Activated T-helper 1 cell treated with anti-CD3 and anti-CD28 coated beads, Interleukin-2, amount 50 U/mL, for 16 hours (primary cell): ENCODE measurements at places on chromosomes 2 and 18.

- no peak for DNase-seq
Measured at GRCh38 chr2:191345788-191346187, 100.6 kb downstream of the MYO1B start.

DNA sequence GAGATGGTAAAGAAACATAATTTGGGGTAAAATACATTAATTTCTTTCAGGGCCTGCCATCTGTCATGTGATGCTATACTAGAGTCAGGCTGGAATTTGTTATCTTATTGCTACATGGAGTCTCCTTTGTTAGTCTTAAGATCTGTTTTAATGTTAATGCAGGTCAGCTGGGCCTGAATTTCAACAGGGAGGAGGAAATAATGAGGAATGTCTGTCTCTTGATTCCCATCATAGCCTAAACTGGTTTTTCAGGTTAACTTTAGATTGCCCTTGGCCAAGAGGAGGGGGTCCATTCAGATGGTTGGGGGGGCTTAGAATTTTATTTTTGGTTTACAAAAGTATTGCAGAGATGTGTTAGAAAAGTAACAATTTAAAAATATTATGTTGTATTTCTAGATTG is 19.0 kb upstream of the FEZ2 start:
- no peak for DNase-seq

- DNase-seq: no peak
Measured at GRCh38 chr2:111191877-111192276, 71.2 kb downstream of the BCL2L11 start.

GRCh38 chr2:118973542-118973951 is 31.6 kb downstream of the MARCO start:
- DNase-seq: no peak

DNA sequence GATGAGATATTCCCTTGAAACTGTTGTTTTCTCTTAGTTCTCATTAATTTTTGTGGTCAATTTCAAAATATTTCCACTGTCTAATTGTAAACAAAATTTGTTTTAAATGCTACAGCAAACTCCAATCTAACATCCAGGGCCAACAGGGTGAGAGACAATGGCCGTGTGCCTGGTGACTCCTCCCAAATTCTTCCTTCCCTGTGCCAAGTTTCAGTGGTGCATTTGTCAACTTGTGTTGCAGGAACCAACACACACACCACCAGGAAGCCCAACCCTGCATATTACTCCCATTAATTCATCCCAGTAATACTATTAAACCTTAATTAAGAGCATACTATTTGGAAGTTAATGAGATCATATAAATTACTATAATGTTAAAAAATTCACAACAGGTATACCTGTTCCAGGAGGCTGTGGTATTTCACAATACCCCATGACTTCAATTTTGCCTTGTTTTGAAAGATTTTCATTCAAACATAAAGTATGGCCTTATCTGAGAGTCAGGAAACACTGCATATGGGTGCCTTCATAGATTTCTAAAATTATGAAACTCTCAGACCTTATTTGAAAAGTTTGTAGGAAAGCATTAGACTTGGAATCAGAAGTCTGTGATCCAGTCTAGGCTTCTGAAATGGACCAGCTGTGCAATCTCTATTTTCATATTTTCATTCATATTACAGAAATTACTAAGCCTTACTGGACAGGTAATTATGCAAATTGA is 1.1 kb downstream of the SERPINB2 start:
- DNase-seq: no peak

DNA sequence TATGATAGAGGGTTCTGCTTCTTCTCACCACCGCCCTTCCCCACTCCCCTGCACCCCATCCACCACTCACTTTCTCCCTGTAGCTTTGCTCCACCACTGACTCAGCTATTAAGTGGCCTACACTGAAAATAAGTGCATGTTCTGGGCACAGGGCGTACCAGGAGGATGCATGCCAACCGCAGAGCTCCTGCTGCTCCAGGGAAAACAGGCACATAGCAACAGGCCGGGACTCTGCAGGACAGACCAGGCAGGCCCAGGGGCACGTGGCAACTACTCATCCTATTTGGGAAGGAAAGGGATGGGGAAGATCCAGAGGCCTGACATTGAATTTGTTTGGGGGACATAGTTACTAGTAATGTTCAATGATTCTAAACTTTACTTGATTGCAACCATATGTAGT is 28.4 kb downstream of the ARL4C start:
- no peak for DNase-seq

DNA sequence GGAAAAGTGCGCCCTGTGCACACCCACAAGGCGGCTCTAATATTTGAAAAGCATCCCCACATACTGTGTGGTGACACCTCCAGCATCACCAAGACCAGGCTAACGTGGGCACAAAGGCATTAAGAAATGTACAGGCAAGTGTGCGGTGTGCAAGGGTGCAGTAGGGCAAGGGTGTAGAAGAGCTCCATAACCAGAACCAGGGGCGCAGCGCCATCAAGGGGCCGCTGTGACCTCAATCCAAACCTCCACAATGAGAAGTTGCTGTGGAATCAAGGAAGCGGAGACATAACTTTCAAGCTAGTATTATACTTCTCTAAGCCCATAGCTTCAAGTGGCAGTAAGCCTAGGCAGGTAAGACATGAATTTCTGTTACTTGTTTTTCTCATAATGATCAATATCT is 13.0 kb downstream of the L3MBTL4 start:
- no peak for DNase-seq

GRCh38 chr2:237964194-237964577 is 2.6 kb upstream of the UBE2F start:
- no peak for DNase-seq

- no peak for DNase-seq
Measured at GRCh38 chr2:11873356-11874154, 127.1 kb downstream of the LPIN1 start.

- DNase-seq: no peak
Measured at GRCh38 chr18:3777122-3777521, 327.1 kb downstream of the TGIF1 start.

DNA sequence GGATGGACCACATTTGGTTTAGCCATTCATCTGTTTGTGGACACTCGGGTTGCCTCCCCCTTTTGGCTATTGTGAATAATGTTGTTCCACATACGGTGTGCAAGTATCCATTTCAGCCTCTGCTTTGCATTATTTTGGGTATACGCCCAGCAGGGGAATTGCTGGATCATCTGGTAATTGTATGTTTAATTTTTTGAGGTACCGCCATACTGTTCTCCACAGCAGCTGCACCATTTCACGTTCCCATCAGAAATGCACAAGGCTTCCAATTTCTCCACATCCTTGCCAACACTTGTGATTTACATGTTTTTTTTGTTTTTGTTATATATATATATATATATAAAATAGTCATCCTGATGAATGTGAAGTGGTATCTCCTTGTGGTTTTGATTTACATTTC is 54.6 kb upstream of the TWIST2 start:
- no peak for DNase-seq

GRCh38 chr2:45833968-45834344 is 182.5 kb downstream of the PRKCE start:
- no peak for DNase-seq

DNA sequence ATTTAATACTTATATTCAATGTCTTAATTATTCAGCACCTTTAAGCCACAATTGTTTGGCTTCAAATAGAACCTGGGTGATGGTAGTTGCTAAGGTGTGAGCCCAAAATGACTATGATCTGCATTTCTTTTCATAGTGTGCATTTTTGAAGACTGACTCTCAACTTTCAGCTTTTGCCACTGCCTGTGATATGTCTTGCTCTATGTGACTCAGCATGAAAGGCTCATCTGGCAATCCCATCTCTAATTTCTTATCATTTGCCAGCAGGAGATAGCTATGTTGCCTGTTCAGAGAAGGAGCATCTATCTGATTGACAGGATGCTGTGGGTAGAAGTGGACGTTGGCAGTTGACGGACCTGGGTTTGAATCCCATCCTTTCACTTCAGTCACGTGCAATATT is 34.5 kb upstream of the CCDC93 start:
- no peak for DNase-seq

- no peak for DNase-seq
Measured at GRCh38 chr2:37415128-37415820, 70.8 kb downstream of the QPCT start.

DNA sequence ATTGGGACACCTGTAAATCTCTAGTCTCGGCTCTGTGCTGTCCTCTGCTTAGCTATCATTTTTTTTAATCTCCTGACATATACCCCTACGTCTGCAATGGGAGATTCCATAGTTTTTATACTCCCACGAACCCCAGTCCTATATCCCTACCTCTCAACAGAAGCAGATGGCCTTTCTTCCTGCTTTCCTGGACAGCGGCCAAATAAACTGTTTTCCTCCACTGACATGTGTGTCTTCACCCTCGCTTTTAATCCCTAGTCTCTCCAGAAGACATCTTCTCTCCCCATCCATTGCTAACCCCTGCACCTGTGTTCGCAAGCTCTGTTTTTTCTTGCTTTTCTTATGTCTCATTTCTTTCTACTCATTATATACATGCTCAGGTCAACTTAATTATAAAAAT is 395.4 kb downstream of the EPHA4 start:
- DNase-seq: no peak

GRCh38 chr2:227796045-227796711 is 17.5 kb upstream of the CCL20 start:
- DNase-seq: no peak

- DNase-seq: no peak
Measured at GRCh38 chr2:151287513-151288250, 1.8 kb downstream of the NMI start.

- no peak for DNase-seq
Measured at GRCh38 chr18:11695736-11696135, 6.7 kb downstream of the GNAL start.

DNA sequence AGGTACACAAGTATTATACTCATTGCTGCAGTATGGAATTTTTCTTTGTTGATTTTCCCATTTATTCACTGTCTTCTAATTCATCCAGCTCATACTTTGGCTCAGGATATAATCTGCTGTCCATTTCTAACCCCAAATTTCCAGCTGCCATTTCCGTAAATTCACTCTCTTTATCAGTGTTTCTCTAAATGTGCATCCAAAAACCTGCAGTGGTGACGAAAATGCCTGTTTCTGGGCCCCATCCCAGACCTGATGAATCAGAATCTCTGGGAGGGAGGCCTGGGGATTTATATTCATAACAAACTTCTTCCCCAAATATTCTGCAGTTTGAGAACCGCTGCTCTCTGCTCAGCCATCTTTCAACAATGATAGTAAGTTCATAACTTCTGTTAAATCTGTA is 86.6 kb downstream of the VWC2L start:
- DNase-seq: no peak

DNA sequence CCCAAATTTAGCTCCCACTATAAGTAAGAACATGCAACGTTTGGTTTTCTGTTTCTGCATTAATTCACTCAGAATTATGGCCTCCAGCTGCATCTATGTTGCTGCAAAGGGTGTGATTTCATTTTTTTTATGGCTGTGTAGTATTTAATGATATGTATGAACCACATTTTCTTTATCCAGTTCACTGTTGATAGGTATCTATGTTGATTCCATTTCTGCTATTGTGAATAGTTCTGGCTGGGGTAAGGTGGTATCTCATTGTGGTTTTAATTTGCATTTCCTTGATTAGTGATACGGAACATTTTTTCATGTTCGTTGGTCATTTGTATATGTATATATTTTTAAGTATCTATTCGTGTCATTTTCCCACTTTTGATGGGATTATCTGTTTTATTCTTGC is 674.3 kb downstream of the NUP35 start:
- DNase-seq: no peak

DNA sequence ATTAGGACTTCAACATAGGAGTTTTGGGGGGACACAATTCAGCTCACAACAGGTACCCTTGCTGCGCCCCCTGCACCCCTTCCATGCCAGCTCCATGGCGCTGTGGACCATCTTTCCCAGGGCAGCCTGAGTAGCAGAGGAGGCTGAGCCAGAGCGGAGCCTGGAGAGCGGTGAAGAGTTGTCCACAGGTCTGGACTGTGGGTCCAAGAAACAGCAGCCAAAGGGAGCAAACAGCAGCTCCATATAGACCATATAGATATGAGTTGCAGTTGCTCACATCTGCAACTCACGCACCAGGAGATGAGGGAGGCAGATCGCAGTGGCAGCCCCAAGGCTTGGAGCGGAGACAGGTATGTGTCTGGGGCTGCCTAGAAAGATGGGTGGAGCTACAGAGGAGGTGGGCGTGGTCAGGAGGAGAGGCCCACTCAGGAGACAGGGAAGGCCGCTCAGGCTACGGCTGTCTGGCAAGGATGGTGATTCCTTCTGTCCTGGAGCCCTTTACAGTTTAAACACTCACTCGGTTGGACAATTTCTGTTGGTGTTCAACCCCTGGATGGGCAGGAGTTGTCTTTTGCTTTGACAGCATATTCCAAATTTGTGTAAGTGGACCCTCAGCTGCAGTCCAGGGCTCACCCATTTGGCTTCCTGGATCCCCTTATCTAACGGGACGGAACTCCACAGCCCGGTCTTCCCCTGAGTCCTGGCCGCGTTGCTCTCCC is 155.1 kb downstream of the LPIN1 start:
- DNase-seq: no peak

DNA sequence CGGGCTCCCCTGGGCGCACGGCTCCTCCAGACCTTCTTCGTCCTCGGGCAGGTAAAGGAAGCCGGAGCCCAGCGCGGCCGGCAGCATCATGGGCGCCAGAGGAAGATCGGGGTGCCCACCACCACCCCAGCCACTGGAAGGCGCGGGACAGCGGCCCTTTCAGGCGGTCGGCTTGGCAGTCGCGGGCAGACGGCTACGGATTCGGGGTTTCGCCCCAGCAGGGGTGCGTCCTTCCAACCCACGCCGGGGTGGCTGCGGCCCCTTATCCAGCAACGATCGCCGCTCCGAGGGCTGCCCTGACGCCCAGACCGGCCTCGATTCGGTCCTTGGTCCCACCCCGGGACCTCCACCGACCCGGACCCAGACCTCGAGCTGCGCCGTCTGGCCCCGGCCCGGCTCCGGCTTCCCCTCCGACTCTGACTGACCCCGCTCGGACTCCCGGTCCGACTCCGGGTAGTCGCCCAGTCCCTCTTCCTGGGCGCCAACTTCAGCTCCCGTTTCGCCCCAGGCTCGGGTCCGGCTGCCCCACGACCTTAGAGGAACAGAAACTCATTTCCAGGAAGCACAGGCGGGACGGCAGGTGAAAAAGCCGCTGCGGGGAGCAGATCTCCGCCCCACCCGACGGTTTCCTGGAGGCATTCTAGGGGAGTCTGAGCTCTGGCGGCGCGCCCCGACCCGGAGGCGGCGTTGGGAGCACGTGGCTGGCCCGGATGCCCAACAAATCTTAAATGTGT is 30.2 kb upstream of the SSB start:
- DNase-seq: no peak

GRCh38 chr2:193549661-193550060 is 1354.9 kb upstream of the TMEFF2 start:
- no peak for DNase-seq
